ENCODE measurements at places on chromosomes 12 and 14.

DNA sequence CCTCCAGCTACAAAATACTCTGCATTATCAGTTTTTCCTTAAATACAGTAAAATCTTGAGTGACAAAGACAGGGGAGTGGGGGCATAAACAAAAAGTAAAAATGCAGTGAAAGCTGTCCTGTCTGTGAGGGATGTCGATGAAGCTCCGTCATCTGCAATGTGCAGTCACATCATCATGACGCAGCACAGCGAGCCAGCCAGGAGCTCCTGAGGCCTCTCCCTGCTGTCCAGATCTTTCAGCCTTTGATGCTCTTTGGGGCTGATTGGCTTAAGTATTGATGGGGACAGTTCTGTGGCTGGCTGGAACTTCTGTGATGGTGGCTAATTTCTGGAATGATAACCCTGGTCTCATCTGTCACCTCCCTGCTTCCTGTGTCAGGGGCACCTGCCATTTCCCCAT is 54.6 kb upstream of the TRAF3 start:
- DNase-seq, result no peak

GRCh38 chr14:32350020-32350419 is 20.9 kb downstream of the AKAP6 start:
- DNase-seq, result no peak

- DNase-seq, result no peak
These were observed 9.1 kb downstream of the SLC38A1 start for GRCh38 chr12:46259713-46260112.

DNA sequence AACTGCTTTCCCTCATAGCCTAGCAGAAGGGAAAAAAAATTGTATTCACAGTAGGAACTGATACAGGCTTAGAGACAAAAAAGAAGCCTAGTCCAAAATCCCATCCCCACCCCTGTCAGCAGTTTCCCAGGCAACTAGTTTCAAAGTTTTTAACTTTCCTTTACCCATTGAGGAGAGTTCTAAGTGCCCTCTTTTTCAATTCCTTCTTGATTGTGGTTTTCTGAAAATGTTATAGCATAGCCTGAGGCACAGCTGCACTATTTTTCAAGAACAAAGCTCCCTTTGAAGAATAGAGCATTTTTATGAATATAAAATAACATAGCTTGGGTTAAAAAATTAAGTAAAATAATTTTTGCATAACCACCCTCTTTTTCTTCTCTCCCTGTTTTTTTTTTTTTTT is 81.6 kb downstream of the IPO8 start:
- DNase-seq, result no peak

DNA sequence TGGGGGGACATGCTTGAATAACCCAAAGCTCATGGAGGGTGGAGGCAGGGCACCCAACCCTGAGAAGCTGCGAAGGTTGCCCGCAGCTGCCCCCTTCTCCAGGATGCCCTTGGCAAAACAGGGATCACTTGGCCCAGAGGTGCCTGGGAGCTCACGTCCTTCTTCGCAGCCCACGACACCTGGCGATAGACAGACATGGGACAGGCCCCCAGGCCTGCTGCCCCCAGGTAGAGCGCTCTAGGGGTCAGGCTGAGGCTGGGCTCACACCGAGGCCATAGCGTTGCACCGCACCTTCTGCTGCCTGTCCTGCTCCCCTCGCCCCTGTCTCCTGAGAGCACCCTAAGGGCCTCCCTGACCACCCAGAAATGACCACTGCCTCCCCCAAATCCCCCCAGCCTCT is 20.2 kb upstream of the PLA2G1B start:
- no peak for DNase-seq

Data from tibial nerve (tissue), 4 donors.